ENCODE measurements at places on chromosomes 2 and 18.
A peak's percentile ranks its signal among the peaks of the same experiment; 100 is the strongest.

DNA sequence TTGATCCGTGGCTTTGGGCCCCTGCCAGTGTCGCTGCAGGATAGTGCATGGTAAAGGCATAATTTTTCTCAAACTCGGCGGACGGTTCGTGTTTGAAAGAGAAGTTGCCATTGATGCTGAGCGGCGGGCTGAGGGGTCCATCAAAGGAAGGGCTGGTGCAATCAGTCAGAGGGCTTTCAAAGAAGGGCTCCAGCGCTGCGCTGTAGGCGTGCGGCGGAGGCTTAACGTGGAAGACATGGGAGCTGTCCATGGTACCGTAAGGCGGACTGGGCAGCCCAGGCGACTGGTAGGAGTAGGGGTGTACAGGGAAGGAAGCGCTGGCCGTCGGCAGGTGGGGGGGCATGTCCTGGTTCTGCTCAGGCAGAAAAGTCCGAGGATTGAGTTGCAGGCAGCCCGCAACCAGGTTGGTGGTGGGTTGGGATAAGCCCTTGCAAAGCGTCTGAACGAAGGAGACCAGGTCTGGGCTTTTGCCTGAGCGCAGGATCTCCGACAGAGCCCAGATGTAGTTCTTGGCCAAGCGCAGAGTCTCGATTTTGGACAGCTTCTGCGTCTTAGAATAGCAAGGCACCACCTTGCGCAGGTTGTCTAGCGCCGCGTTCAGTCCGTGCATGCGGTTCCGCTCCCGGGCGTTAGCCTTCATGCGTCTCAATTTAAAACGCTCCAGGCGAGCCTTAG lies 2.3 kb downstream of the NEUROD1 start:
- DNase-seq = peak; percentile 34

- peak; percentile 56 for DNase-seq
These were observed 43.5 kb downstream of the FBLN7 start for GRCh38 chr2:112181571-112182290.

- no peak for DNase-seq
These were observed 7.0 kb downstream of the TTC39C start for GRCh38 chr18:24021505-24021904.

- no peak for DNase-seq
These were observed 410.1 kb upstream of the TCF4 start for GRCh38 chr18:55998071-55998522.

DNA sequence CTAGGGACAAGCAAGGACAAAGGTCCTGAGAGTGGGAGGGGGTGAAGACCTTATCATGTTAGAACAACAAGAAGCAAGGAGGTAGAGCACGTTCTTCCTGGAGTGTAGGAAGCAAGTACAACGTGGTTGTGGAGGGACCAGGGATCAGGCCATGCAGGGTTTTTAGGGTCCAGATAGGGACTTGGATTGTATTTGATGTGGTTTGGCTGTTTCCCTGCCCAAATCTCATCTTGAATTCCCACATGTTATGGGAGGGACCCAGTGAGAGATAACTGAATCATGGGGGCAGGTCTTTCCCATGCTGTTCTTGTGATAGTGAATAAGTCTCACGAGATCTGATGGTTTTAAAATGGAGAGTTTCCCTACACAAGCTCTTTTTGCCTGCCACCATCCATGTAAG lies 53.2 kb downstream of the ICA1L start:
- no peak for DNase-seq

DNA sequence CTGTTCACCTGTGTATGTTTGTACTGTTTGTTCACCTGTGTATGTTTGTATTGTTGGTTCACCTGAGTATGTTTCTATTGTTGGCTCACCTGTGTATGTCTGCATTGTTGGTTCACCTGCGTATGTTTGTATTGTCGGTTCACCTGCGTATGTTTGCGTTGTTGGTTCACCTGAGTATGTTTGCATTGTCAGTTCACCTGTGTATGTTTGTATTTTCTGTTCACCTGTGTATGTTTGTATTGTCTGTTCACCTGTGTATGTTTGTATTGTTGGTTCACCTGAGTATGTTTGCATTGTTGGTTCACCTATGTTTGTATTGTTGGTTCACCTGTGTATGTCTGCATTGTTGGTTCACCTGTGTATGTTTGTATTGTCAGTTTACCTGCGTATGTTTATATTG lies 14.6 kb downstream of the ADI1 start:
- no peak for DNase-seq

GRCh38 chr18:78948707-78949106 lies 30.9 kb upstream of the SALL3 start:
- DNase-seq = no peak

- no peak for DNase-seq
These were observed 116.9 kb downstream of the LYPD6B start for GRCh38 chr2:149155196-149155969.

GRCh38 chr2:231910771-231911170 lies 15.4 kb downstream of the NPPC start:
- no peak for DNase-seq

DNA sequence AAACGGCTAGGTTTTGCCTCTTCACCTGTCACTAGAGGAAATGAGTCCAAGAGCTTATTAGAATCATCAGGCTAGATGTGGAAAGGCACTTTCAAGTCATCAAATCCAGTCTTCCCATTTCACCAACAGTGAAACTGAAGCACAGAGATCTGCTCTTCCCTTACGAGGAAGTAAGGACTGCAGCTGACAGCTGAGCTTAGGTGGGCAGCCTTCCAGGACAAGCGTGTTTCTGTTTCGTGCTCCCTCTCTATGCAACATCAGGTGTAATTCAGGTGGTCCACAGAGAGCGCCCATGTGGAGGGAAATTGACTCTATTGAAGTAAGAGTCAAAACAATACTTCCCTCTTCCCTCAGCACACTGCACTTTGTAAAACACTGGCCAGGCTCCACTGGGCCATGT lies 5.5 kb downstream of the CYRIA start:
- DNase-seq = no peak

DNA sequence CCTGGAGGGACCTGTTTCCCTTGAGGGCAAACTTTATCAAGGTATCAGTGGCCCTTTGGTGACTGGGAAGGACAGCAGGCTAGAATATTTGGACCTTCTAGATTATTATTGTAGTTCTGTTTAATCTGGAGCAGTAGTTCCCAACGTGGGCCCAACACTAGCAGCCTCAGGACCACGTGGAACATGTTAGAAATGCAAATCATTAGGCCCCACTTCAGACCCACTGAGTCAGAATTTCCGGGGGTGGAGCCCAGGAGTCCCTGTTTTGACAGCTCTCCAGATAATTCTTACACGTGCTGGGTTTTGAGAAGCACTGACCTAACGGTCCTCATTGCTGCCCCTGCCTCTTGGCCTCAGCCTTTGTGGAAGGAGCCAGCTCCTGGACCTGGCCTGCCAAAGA lies 25.5 kb upstream of the DYNC2LI1 start:
- DNase-seq = no peak

DNA sequence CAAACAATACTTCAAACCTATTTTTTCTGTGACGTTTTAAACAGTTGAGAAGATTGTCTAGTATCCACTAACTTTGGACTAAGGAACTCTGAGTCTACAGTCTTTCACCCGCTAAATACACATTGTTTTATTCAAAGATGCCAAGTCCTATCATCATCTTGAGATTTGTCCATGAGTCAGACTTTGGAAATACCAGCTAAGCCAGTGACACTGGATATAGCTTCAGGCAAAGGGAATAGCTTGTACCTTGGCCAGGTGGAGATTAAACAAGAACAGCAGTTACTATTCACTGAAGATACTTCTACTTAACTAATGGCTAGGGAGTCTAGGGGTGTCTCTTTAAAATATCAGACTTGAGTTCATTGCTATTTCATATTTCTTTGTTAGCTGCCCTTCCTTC lies 137.5 kb downstream of the COMMD1 start:
- DNase-seq = no peak

DNA sequence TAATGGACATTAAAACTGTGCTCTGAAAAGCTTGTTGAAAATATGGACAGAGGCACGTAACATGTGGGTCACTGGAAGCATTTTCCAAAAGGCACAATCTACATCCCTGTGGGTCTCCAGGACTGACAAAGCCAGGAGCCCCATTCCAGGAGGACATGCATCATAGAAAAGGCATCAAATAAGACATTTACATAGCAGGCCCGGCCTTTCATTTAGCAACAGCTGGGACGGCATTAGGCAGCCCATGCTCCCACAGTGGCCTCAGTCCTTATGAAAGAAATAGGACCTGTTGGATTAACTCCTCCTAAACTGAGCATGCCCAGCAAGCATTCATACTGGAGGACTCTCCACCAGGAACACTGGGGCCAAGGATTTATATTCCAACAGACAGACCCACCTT lies 72.2 kb downstream of the TWIST2 start:
- no peak for DNase-seq

GRCh38 chr2:121855510-121855909 lies 100.1 kb downstream of the TSN start:
- no peak for DNase-seq

- no peak for DNase-seq
These were observed 311.9 kb downstream of the MYCN start for GRCh38 chr2:16252251-16252650.

Measured in CD4-positive, alpha-beta T cell treated with Interferon gamma for 1 hour (primary cell).